ENCODE measurements at places on chromosomes 3 and 15.
A peak's percentile ranks its signal among the peaks of the same experiment; 100 is the strongest.

DNA sequence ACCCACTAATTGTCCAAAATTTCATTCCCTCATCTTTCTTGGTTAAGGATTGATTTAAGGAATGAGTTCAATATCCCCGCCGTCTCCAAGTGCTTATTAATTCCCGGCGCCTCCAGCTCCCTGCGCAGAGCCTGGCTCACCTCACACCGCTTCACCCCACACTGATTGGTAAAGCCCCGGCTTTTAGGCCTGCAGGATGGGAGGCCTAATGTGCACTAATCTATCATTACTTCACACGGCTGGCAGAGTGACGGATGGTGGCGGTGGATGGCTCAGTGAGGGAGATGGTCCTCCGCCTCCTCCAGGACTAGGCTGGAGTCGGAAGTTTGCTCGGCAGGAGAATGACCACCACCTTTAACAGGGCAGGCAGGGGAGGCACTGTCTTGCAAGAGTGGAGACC is 81.7 kb downstream of the MEGF11 start:
- DNase-seq = no peak

- DNase-seq = no peak
Measured at GRCh38 chr3:8608041-8608790, 36.4 kb downstream of the SSUH2 start.

DNA sequence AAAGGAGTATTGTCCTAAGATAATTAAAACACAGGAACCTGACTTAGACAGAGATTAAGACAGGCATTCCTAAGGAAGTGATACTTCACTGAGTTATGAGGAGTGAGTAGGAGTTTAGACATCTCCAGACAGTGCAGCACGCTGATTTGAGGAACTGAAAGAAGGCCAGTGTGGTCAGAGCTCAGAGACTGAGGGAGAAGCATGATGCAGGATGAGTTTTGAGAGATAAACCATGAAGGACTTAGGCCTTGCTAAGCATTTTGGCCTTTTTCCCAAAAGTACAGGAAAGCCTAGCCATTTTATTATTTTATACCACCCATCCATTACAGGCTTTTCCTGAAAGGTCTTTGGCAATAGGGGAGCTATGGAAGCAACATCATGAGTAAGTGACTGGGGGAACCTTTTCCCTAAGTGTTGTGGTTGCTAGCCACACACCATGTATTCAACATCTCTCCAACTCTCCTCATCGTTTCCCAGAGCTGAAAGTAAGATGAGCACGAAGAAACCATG is 375.6 kb upstream of the TPRG1 start:
- no peak for DNase-seq

- no peak for DNase-seq
Measured at GRCh38 chr3:168134931-168135330, 39.2 kb upstream of the GOLIM4 start.

GRCh38 chr15:40471808-40472150 is 995 bp downstream of the CHST14 start:
- DNase-seq = peak; percentile 21

DNA sequence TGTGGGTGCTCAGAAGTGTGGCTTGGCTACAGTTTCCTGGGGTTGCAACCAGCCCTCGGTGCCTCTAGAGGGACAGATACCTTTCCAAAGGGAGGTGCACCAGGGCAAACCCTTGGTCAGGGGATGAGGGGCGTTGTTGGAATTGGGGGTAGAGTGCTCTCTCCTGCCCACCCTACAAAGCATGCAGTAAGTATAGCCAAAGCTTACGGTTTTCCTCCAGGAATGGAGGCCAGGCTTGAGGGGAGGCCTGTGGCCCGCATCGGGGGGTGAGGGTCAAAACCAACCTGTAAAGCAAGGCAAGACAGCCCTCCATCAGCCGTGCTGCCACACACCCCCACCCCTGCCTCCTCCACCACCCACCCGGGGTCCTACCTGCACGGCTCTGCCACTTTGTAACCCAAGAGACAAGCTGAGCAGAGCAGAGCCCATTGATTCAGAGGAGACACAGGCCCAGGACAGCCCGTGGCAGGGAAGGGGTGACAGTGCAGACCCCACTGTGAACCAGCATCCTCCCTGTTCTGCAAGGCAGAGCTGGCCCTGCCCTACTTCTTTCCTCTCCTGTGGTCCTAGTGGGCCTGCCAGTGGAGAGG is 41.5 kb downstream of the TLE3 start:
- no peak for DNase-seq

DNA sequence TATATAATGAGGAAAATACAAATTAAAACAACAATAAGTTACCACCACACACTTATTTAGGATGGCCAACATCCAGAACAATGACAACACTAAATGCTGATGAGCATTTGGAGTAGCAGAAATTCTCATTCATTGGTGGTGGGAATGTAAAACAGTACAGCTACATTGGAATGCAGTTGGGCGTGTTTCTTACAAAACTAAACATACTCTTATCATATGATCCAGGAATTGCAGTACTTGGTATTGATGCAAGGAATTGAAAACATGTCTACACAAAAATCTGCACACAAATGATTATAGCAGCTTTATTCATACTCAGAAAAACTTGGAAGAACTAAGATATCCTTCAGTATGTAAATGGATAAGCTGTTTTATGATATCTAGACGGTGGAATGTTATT is 594.2 kb downstream of the ZBBX start:
- DNase-seq = no peak

Measured in activated naive CD4-positive, alpha-beta T cell treated with anti-CD3 and anti-CD28 coated beads, Interleukin-2, amount 50 U/mL, for 16 hours (primary cell).